ENCODE measurements at places on chromosomes 5 and 9. TPM values are rescaled to one million over a fixed set of nuclear protein-coding genes. Genes with fewer than 3 reads are reported as not detected.

- no peaks in the 10 kb centered on the region for H3K4me1 ChIP-seq
- H3K4me3 ChIP-seq, result no peak overlapping the region
- no peaks in the 10 kb centered on the region for H3K27me3 ChIP-seq
- no peak for DNase-seq
Measured at GRCh38 chr5:153523211-153523610, 32.7 kb downstream of the GRIA1 start.

Gene N4BP3
- 1.1 TPM for total RNA-seq

Gene QRFP
- not detected for total RNA-seq

DNA sequence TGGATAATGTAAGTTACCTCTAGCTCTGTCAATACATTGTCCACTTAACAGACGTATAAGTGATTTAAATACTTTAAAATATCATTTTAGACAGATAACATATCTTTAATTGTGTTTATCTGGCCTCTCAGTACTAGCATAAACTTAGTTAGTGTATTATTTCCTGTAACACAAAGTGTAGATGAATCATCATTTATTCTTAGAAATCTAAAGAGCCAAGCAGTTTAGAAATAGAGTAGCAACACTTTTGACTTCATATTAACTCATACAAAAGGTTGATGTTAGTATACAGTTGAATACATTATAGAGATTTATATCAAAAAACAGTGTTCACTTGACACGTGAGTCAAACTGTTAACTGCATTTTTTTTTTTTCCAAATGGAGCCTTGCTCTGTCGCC lies 18.0 kb downstream of the NCBP1 start:
- no peak for DNase-seq
- no peak overlapping the region for H3K4me3 ChIP-seq
- H3K27me3 ChIP-seq, result no peaks in the 10 kb centered on the region
- H3K27ac ChIP-seq, result no peak overlapping the region
- H3K4me1 ChIP-seq, result no peaks in the 10 kb centered on the region
- no peaks in the 10 kb centered on the region for H3K36me3 ChIP-seq

Gene CIZ1
- total RNA-seq, result 184 TPM

- no peak for DNase-seq
- H3K36me3 ChIP-seq, result no peaks in the 10 kb centered on the region
Measured at GRCh38 chr9:107819772-107820565, 330.4 kb upstream of the KLF4 start.

DNA sequence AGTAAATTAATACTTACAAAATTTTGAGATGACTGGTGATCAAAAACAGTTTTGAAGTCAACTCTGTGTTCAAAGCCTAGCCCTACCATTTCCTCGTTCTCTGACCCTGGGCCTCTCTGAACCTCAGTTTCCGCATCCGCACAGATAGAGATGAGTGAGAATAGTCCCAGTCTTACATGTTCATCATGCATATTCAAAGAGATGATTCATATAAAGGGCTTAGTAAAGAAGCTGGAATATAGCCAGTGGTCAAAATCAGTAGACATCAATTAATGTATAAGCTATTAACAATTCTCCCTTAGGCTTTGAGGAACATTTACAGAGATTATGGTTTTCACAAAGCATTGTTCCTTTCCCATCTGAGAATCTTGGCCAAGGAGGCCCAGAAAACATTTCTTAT lies 250.6 kb downstream of the SPOCK1 start:
- no peaks in the 10 kb centered on the region for H3K36me3 ChIP-seq
- H3K27ac ChIP-seq, result no peak overlapping the region
- H3K4me1 ChIP-seq, result no peaks in the 10 kb centered on the region
- no peaks in the 10 kb centered on the region for H3K27me3 ChIP-seq
- no peak for DNase-seq

DNA sequence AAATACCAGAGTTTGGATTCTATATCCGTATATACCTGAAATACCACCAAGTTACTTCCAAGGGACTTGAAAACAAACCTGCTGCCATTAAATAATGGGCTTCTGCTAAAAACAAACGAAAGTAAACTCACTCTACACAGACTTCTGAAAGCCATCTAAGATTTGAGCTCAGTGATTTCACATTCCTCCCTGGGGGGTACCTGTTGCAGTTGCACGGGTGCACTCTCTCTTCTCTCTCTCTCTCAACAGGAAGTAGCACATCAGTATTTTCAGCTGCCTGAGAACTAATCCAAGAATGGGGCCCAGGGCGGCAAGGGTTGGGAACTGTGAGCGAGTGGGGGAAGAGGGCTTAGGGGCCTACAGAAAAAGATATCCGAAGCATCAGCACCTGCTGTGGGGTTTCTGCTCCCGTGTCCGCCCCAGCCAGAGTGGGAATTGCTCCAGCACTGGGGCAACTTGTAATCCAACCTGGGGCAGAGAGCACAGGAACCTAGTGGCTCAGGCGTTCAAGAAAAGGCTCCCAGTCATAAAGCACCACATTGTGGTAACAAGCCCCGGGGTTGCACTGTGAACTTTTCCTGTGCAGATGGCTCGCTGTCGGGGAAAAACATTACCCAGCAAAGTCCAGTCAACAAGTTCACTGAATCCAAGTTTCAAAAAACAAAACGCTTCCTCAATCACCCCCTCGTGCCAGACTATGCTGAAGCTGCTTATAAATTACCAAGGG lies 99.8 kb downstream of the EFNA5 start:
- no peak for DNase-seq
- no peak overlapping the region for H3K27ac ChIP-seq
- H3K4me1 ChIP-seq, result peaks cover 5% of the 10 kb centered on the region
- H3K4me3 ChIP-seq, result no peak overlapping the region
- H3K27me3 ChIP-seq, result no peaks in the 10 kb centered on the region

Gene LCN12
- 13.4 TPM for total RNA-seq

GRCh38 chr9:120619751-120620655 lies 40.0 kb upstream of the CDK5RAP2 start:
- H3K27me3 ChIP-seq, result no peaks in the 10 kb centered on the region
- H3K27ac ChIP-seq, result no peak overlapping the region
- DNase-seq, result peak; percentile 33
- no peaks in the 10 kb centered on the region for H3K4me1 ChIP-seq

Gene FAM221B
- total RNA-seq, result not detected

Gene IFNA13
- not detected for total RNA-seq

All from ovary (tissue), 10 donors.